Stimulated activated CD4-positive, alpha-beta T cell treated with anti-CD3 and anti-CD28 coated beads, Interleukin-1b, Interleukin-23, amount 100 ng/mL, for 1 hour (primary cell): ENCODE measurements at places on chromosomes 2 and 18.

DNA sequence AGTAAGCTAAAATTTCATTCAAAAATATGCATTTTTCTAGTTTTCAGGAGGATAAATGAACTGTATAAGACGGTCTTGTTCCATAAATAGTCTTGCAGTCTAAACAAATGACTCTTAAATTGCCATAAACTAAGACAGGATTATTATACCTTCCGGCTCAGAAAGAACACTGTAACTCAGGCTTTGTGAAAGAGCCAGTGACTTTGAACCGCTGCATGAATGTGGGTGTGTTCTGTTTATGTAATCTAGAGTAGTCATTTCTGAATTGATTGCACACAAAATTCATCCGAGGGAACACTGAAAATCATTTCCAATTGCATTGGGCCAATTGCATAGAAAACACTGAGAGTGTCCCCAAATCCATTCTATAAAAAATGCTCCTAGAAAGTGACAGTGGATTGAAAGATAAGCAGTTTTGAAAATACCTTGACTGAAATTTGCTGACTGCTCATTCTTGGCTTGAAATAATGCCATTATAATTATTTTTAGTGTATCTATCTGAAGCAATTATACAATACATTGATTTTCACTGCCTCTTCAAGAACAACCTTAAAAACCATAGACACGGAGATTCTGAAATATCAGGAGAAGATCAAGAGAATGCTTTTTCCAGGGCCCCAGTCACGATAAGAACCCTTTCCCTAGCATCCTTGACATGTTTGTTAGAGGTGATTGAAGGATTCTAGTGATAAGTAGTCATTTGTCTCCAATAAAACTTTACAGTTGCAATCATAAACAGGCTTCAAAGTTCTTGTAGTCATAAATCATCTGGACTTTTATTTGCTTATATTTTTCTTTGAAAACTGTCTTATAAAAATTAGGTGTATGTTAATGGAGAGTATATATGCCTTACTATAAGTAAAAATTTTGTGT is 55.4 kb downstream of the CNTNAP5 start:
- DNase-seq = no peak

GRCh38 chr18:46700066-46700824 is 43.2 kb upstream of the LOXHD1 start:
- DNase-seq = no peak

DNA sequence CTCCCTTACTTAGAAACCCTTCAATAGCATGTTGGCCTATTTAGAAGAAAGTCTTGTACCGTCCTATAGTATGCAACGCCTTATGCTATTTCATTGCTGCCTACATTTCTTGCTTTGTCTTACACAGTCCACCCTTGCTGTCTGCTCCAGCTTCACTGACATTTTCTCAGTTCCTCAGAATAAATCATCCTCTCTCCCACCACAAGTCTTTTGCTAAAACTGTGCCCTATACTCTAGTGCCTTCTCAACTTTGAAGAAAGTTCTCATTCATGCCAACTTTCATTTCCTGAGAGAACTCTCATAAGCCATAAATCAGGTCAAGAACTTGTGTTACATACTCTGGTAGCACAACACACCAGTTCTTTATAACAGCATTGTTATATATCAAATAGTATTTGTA is 54.3 kb upstream of the COL3A1 start:
- DNase-seq = no peak

- DNase-seq = no peak
These were observed 657.2 kb downstream of the ERBB4 start for GRCh38 chr2:211881449-211881848.

DNA sequence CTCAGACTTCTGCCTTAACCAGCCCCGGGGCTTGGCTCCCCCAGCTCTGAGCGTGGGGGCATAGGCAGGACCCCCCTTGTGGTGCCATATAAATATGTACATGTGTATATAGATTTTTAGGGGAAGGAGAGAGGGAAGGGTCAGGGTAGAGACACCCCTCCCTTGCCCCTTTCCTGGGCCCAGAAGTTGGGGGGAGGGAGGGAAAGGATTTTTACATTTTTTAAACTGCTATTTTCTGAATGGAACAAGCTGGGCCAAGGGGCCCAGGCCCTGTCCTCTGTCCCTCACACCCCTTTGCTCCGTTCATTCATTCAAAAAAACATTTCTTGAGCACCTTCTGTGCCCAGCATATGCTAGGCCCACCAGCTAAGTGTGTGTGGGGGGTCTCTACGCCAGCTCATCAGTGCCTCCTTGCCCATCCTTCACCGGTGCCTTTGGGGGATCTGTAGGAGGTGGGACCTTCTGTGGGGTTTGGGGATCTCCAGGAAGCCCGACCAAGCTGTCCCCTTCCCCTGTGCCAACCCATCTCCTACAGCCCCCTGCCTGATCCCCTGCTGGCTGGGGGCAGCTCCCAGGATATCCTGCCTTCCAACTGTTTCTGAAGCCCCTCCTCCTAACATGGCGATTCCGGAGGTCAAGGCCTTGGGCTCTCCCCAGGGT is 5.5 kb downstream of the CTDSP1 start:
- no peak for DNase-seq

- DNase-seq = no peak
These were observed 72.3 kb downstream of the RTP5 start for GRCh38 chr2:241941691-241942301.
